CD8-positive, alpha-beta memory T cell (primary cell): ENCODE measurements at places on chromosomes 5 and 9.

DNA sequence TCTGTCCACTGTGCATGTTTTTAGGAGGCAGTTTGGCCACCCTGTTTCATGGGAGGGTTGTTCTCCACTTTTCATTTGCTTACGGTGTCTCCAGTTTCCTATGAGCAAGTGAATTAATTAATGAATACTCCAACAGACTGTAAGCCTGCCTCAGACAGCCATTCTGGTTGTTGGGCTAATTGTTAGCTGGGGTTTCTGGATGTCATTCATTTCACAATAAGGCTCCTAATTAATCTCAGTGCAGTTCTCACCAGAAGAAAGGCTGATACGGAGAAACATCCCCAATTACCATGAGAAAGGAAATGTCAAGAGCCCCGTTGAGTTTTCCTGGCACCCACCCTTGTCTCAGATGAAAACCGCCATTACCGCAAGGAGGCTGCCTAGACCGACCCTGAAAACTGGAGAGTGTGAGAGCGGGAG, 75.8 kb downstream of the MAP1B start:
- DNase-seq = no peak

DNA sequence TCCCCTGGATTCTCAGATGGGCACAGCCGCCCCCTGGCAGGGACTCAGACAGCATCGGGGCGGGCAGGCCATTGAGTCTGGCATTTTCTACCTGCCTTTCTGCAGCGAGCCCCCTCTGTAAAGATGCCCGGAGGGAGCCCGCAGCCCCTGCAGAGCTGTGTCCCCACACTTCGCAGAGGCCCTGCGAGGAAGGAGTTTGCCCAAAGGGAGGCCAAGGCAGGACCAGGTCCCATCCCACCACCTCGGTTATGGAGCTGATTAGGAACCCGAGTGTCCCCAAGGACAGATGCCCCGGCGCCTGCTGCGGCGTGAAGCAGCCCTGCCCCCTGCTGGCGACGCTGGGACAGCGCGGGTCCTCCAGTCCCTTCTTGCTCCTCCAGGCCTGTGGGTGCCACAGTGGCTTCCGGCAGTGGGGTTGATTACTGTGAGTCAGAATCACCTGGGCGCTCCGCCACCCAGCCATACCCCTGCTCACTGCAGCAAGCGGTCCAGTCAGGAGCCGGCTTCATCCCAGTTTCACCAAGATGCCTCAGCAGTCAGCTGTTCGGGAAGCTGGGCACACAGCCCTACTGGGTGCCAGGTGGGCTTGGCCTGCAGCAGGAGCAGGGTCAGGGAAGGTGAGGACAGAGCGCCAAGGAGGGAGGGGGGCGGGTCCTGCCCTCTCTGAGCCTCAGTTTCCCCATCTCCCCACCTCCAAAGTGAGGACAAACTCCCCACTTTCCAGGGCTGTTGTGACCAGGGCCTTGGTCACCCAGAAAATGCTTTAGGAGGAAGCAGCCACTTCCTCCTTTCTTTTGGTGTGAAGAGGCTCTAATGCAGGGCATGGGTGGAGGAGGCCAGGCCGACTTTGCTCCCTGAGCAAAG, 117.2 kb downstream of the RXRA start:
- peak; percentile 82 for DNase-seq

GRCh38 chr5:168187614-168188013, 103.8 kb upstream of the WWC1 start:
- no peak for DNase-seq

- no peak for DNase-seq
Measured at GRCh38 chr9:18185196-18185595, 288.8 kb upstream of the ADAMTSL1 start.

DNA sequence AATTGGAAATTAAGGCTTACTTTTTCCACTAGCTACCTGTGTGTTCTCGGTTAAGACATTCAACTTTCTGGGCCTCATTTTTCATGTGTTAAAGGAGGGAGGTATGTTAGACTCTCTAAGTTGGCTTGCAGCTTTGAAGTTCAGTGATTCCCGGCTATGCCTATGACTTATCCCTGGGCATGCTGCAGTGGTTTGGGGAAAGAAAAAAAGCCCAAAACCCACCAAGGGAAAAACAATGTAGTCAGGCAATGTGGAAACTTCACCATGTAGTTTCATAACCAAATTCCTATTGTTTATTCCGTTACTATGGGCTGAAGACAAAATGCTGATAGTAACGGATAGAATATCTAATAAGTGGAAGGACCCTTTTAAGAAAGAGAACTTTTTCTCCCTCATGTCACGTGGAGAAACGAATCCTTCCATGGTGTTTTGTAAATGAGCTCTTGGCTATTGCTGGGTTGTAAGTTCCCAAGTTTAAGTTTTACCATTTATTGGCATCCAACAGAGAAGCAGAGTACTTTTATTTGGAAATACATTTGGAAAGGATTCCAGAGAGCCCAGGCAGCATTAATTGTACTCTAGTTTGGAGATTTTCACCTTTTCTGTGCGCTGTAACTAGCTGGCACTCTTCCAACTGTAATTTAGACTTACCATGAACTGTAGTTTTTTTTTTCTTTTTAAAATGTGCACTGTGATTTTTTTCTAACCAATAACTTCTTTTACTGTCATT, 84.9 kb upstream of the MPDZ start:
- no peak for DNase-seq

- DNase-seq = no peak
Measured at GRCh38 chr5:1799110-1799601, 481 bp downstream of the MRPL36 start.

DNA sequence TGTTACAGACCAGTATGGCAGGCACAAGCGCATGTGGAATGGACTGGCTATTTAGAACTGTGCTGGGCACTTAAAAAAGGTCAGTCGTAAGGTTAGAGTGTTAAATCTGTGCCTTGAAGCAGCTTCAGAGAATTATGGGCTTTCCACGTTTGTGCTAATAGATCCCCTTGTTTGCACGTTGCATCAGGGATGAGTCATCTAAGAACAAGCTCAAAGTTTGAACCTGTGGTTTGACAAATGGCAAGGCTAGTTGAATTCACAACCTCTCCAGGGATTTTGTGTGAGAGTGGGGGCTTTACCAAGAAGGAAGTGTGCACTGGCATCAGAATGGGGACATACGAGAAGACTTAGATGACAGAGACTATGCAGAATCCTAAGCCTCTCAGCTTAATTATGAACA, 249.6 kb downstream of the IRX1 start:
- DNase-seq = no peak

GRCh38 chr9:125679597-125680189, 27.3 kb downstream of the MAPKAP1 start:
- no peak for DNase-seq

- DNase-seq = no peak
Measured at GRCh38 chr5:179432547-179432946, 87.3 kb upstream of the ADAMTS2 start.

DNA sequence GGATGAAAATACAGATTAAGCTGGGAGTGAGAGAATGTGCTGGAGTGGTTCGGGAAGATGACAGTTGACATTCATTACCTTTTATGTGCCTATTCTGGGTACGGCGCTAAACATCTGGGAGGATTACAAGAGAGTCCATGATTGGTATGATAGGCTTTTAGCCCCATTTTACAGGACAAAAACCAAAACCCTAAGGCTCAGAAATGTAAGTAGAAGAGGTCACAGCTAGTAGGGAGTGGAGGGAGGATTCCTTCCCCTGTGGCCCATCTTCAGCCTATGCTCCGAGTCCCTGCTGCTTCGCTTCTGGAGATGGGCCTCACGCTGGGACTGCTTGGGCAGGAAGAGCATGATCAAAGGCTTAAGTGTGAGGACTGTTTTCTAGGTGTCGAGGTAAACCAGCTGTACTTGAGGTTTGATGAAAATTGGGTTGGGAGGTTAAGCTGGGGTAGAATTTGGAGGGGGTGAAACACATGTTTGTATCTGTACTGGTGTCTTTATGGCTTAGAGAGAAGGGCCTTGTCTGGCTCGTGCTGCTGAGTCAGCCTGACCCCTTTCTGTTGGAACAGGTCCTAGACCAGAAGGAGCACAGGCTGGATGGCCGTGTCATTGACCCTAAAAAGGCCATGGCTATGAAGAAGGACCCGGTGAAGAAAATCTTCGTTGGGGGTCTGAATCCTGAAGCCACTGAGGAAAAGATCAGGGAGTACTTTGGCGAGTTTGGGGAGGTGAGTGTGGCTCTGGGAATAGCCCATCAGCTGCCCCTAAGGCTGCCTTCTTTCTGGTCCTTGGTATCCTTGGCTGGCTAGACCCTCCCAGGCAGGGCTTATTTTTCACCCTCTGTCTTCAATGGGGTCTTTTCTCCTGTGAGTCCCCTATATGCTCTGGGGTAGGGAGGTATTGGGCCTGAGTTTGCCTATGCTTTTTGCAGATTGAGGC, 2.1 kb downstream of the HNRNPAB start:
- no peak for DNase-seq

GRCh38 chr5:43486353-43486752, 2.7 kb upstream of the TMEM267 start:
- no peak for DNase-seq

DNA sequence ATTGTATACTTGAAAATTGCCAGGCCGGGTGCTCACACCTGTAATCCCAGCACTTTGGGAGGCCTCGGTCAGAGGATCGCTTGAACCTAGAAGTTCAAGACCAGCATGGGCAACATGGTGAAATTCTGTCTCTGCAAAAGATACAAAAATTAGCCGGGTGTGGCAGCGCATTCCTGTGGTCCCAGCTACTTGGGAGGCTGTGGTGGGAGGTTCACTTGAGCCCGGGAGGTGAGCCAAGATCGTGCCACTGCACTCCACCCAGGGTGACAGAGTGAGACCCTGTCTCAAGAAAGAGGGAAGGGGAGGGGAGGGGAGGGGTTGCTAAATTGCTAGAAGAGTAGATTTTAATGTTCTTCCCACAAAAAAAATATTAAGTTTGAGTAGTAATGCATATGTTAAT, 53.2 kb downstream of the FNBP1 start:
- DNase-seq = no peak

GRCh38 chr9:73200694-73201452, 49.2 kb downstream of the ANXA1 start:
- no peak for DNase-seq

- no peak for DNase-seq
Measured at GRCh38 chr9:134620751-134621557, 20.6 kb upstream of the COL5A1 start.

GRCh38 chr5:82349652-82350051, 71.5 kb upstream of the RPS23 start:
- no peak for DNase-seq

- no peak for DNase-seq
Measured at GRCh38 chr5:192691-192969, 1.3 kb downstream of the LRRC14B start.

DNA sequence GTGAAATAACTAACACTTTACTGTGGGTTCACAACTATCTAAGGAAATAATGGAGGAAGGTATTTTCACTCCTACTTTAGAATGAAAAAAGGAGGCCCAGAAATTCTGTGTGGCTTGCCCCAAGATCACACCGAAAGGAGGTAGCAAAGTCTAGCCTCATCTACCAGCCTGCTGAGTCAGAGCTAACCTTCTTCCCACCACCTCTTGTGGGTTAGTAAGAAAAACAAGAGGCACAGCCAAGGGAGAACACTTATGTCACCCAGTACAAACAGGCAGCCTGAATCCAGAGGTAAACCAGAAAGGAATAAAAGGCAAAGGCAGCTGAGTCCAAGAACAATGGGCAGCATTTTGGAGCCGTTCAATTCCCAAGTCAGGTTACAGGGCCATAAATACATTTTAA, 91.9 kb upstream of the RASEF start:
- DNase-seq = no peak

GRCh38 chr5:135085133-135085935, 51.3 kb upstream of the PITX1 start:
- DNase-seq = no peak

GRCh38 chr9:114212826-114213225, 57.5 kb downstream of the COL27A1 start:
- DNase-seq = no peak

DNA sequence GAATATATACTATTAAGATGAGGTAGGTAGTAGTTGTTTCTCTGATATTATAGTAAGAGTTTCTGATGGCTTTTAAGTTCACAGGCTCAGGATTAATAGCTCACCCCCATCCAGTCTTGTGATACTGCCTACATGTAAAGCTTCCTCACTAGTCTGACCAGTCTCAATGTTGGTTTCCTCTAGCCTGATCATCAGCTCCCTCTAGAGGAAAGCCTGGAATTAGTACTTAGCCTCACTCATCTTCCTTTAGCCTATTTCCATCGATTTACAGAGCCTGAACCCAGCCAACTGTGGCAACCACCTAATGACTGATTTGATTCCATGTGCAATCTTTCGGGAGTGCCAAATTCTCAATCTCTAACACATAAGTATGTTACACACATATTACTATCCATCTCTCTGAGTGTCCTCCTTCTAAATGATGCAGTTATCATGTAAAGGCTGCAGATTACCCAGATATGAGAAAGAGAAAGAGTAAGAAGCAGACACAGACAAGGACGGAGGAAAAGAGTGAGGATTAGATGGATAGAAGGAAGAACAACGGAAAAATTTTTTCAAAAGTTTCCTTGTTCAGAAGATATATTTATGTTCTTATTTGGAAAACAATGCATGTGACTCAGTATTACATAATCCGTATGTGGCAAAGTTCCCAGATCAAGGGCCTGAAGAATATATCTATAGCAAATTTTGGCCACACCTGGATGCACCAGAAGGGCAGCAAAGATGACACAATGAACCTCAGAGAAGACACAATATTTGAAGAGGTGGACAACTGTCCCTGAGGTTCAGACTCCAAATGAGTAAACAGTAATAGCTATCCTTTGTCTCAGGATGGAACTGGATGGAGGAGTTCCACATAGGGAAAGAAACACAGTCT, 333.7 kb downstream of the ELAVL2 start:
- no peak for DNase-seq

- no peak for DNase-seq
Measured at GRCh38 chr5:162324328-162324727, 256.8 kb downstream of the GABRG2 start.

GRCh38 chr5:132325691-132326090, 31.5 kb downstream of the SLC22A4 start:
- DNase-seq = no peak

- DNase-seq = no peak
Measured at GRCh38 chr9:37032713-37033112, 1.4 kb downstream of the PAX5 start.

- DNase-seq = no peak
Measured at GRCh38 chr9:135620558-135620957, 18.8 kb downstream of the GLT6D1 start.

GRCh38 chr9:8651846-8652215, 852.3 kb upstream of the DMAC1 start:
- no peak for DNase-seq

GRCh38 chr5:17891881-17892280, 257.6 kb downstream of the TAF11L14 start:
- no peak for DNase-seq

DNA sequence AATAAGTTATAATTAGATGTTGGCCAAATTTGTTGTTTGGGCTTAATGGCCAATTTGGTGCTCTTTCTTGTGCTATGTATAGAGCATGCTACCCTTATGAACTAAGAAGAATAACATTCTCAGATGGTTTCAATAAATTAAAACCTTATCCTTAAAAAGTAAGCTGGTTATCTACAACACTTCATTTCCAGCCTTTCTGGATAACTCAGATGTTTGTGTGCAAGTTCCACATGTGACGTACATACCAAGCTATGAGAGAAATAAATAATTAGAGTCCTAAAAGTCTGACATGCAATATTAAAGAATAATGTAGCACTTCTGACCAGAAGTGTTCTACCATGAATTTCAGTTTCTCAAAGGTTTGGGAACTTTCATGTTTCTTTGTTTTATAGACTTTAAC, 11.7 kb downstream of the MTREX start:
- DNase-seq = no peak

GRCh38 chr5:169650701-169651331, 13.7 kb downstream of the DOCK2 start:
- DNase-seq = no peak

GRCh38 chr5:132251220-132251725, 6.2 kb upstream of the PDLIM4 start:
- DNase-seq = no peak

GRCh38 chr9:136614372-136614922, 48.3 kb upstream of the EGFL7 start:
- DNase-seq = no peak
